ENCODE measurements at places on chromosomes 5 and 9.
A peak's percentile ranks its signal among the peaks of the same experiment; 100 is the strongest.

DNA sequence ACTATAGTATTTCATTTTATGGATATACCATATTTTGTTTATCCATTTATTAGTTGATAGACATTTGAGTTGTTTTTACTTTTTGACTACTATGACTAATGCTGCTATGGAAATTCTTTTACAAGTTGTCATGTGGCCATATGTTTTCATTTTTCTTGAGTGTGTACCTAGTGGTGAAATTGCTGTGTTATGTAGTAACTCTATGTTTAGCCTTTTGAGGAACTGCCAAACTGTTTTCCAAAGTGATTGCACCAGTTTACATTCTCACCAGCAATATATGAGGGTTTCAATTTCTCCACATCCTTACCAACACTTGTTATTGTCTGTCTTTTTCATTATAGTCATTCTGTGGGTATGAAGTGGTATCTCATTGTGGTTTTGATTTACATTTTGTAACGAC lies 75.4 kb downstream of the GRIA1 start:
- no peak overlapping the region for H3K27ac ChIP-seq
- DNase-seq: no peak
- H3K36me3 ChIP-seq: no peaks in the 10 kb centered on the region

DNA sequence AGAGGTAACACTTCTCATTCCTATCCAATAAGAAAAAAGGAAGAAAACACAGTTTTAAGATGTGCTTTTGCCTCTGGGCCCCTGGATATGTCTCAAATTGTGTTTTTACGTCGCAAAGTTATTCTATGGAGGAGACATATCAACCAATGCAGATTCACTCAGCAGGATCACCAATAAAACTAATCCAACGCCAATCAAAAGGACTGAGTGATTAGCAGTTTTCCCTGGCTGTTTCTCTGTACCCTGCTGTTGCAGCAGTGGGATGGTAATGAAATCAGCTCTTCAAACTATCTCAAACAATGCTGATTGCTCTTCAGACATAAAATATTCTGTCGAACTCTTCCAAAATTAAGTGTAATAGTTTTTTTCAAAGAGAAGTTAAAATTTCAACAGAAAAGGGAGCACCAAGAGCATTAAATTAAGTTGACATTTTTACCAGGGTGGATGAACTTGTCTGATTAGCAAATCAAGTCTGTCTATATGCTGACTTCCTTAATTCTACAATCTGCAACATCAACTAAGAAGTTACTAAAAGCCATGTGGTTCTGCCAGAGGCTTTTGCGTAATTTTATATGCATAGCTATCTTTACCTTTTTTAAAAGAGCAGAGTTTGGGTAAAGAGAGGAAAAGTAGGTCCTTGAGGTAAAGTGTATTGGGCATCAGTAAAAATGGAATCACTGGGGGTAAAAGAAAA lies 9.7 kb upstream of the HK3 start:
- no peaks in the 10 kb centered on the region for H3K4me1 ChIP-seq
- H3K36me3 ChIP-seq: peaks cover 51% of the 10 kb centered on the region
- H3K27ac ChIP-seq: no peak overlapping the region

- no peaks in the 10 kb centered on the region for H3K27me3 ChIP-seq
- peaks cover 3% of the 10 kb centered on the region for H3K4me1 ChIP-seq
- H3K4me3 ChIP-seq: no peak overlapping the region
- no peaks in the 10 kb centered on the region for H3K36me3 ChIP-seq
These were observed 122.2 kb downstream of the LHX2 start for GRCh38 chr9:124133727-124134126.

DNA sequence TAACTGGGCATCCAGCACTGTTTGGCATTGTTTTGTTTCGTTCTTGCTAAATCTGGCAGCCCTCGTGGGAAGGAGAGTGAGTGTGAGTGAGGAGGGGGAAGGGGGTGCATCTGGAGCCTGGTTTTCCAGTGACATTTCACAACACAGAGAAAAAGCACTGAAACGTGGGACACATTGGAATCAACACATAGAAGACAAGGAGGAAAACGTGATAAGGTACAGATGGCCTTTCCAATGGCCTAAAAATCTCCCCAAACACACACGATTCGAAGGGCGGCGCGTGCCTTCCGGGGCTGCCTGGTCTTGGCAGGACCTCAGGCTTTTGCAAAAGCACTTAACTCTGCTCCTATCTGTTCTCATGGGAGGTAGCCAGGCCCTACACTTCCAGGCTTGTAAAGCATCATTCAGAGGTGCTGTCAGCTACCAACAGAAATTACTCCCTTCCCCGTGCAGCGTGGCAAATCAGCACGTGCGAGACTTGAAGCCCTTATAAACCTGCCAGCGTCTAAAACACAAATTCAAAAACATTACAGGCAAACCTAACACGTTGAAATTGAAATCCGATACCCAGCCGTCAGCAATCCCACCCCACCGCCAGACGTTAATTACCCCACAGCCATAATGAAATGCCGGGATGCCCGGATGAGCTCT lies 129.4 kb downstream of the OLFM1 start:
- DNase-seq: peak; percentile 28
- H3K27me3 ChIP-seq: no peaks in the 10 kb centered on the region
- no peak overlapping the region for H3K27ac ChIP-seq
- H3K4me1 ChIP-seq: peaks cover 8% of the 10 kb centered on the region
- H3K36me3 ChIP-seq: peaks cover 3% of the 10 kb centered on the region

DNA sequence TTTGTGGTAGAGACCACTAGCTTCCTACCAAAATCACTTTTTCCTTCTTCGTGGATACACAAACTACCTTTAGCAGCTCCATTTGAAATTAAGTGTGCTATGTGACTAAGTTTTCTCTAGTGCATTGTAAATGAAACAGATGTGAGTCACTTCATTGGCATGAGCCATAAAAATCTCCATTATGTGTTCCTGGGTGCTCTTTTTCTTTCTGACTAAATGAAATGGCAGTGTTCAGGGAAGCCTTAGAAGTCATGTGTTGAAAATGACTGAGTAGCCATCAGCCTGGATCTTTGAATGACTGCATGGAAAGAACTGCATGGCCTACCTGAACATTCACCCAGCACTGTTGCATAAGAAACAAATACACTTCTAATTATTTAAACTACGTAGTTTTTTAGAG lies 107.9 kb downstream of the NDUFAF2 start:
- H3K4me1 ChIP-seq: 0 out of 2 replicates have a peak, but pooled peaks cover 2% of the 10 kb centered on the region
- H3K36me3 ChIP-seq: no peaks in the 10 kb centered on the region
- H3K27ac ChIP-seq: no peak overlapping the region
- H3K27me3 ChIP-seq: no peaks in the 10 kb centered on the region
- no peak overlapping the region for H3K4me3 ChIP-seq

DNA sequence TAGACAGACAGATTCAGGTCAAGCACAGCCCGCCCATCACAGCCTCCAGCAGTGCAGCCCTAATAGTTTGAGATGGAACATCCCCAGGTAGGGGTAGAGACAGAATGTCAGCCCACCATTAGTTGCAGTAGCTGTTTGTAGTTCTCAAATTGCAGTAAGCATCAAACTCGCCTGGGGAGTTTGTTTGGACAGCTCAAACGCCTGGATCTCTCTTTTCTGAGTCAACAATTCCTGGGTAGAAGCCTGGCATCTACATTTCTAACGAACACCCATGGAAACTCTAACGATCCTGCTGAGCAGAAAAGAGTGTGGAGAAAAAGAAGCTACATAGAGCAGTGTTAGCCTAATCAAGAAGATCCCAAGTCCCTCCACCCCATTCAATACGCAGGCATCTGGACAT lies 59.4 kb downstream of the ADAMTS16 start:
- H3K27ac ChIP-seq: no peak overlapping the region
- peaks cover 7% of the 10 kb centered on the region for H3K4me1 ChIP-seq
- H3K27me3 ChIP-seq: no peaks in the 10 kb centered on the region

DNA sequence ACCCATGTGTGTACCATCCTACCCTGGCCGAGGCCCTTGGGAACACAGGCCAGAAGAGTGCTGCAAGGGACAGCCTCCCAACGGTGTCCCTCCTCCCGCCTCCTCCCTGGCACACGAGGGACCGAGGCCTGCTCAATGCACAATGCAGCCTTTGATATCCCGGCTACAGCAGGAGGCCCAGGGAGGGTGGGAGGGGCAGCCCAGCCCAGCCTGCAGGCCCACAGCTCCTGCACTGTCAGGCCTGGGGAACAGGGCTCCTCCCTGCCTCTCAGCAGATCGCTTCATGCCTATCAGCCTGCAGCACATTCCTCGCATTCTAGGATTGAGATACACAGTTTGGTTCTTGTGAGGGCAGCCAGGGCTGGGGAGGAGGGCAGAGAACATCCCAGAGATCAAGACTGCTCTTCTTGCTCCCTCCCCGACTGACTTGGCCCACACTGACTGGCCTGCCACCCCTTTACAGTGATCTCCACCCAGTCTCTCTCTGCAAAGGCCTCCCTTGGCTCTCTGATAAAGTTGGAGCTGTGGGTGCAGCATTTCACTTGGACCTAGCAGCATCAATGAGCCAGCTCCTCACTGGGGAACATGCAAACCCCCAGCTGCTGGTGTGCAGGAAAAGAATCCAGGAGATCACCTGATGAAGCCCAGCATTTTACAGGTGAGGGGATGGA lies at the start of gene SH3TC2:
Gene SH3TC2 (minus strand): TSS at position 46 of the 671 bp plus-strand sequence. CDS start 40 bp downstream, at position 6.
- no peaks in the 10 kb centered on the region for H3K27me3 ChIP-seq
- peak; percentile 89 for DNase-seq
- H3K4me1 ChIP-seq: no peaks in the 10 kb centered on the region
- H3K36me3 ChIP-seq: no peaks in the 10 kb centered on the region

DNA sequence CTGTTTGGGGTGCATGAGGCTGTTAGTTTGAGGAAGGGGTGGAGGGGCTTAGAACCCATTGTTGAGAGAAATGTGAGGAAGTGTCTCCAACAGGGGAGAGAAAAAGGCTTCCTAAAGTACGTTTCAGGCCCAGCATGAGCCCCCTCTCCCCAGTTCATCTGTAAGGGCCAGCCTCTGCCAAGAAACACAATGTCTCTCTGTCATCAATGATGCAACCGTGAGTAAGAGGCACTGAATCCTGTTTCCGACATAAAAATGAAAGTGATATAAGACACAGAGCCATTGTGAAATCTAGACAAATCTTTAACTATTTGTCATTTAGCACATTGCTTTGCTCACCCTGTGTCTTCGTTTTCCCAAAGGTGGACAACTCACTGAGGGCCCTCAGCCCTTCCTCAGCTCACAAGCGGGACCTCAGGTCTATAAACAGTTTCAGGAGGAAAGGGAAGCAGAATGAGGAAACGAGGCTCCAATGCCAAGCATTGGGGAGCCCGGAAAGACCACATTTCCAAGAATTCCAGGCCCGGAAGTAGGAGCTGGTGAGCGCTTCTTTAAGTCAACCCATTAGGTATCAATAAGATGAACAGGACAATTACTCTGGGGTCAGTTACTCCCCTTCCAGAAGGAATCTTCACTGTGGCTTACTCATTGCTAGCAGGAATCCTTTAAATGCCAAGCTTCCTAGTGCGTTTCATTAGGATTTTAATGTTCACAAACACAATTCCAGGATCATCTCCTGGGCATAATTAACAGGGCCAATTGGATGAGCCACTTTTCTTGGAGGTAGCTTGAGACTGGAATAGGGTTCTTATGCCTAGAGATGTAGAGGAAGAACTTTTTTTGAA lies 59.0 kb upstream of the KLF4 start:
- no peak overlapping the region for H3K27ac ChIP-seq
- H3K4me1 ChIP-seq: no peaks in the 10 kb centered on the region
- DNase-seq: no peak
- H3K4me3 ChIP-seq: no peak overlapping the region
- no peaks in the 10 kb centered on the region for H3K27me3 ChIP-seq
- H3K36me3 ChIP-seq: no peaks in the 10 kb centered on the region

DNA sequence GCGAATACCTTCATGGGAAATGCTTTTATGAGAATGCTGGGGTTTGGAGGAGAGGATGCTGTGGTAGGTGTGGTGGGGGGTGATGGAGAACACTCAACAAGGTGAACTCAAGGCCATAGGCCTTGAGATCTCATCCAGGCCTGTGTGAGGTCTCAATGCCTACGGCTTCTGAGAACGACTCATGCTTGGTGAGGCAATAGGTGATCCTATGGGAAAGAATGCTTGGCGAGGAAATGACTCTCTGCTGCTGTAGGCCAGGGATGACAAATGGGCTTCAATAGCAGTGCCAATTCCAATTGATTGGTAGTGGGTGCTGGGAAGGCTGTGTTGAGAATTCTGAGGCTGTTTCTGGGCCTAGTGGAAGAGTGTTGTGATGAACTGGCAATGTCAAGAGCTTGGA lies 280.2 kb upstream of the CLINT1 start:
- no peaks in the 10 kb centered on the region for H3K36me3 ChIP-seq
- peaks cover 8% of the 10 kb centered on the region for H3K4me1 ChIP-seq
- no peak overlapping the region for H3K27ac ChIP-seq

DNA sequence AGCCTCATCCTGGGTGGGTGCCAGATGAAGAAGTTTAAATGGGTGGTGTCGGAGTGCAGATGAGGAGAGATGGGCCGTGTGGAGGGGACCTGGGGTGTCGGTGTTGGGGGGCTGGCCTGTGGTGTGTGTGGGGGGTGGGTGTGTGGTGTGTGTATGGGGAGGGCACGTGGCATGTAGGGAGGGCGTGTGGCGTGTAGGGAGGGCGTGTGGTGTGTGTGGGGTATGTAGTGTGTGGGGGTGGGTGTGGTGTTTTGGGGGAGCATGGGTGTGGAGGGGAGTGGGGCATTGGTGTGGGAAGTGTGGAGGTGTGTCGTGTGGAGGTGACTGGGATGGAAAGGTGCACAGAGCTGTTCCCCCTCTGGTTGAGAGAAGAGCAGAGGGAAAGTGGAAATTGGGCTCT lies 34.5 kb downstream of the SLC46A2 start:
- no peak overlapping the region for H3K4me3 ChIP-seq
- no peaks in the 10 kb centered on the region for H3K4me1 ChIP-seq
- no peak for DNase-seq

DNA sequence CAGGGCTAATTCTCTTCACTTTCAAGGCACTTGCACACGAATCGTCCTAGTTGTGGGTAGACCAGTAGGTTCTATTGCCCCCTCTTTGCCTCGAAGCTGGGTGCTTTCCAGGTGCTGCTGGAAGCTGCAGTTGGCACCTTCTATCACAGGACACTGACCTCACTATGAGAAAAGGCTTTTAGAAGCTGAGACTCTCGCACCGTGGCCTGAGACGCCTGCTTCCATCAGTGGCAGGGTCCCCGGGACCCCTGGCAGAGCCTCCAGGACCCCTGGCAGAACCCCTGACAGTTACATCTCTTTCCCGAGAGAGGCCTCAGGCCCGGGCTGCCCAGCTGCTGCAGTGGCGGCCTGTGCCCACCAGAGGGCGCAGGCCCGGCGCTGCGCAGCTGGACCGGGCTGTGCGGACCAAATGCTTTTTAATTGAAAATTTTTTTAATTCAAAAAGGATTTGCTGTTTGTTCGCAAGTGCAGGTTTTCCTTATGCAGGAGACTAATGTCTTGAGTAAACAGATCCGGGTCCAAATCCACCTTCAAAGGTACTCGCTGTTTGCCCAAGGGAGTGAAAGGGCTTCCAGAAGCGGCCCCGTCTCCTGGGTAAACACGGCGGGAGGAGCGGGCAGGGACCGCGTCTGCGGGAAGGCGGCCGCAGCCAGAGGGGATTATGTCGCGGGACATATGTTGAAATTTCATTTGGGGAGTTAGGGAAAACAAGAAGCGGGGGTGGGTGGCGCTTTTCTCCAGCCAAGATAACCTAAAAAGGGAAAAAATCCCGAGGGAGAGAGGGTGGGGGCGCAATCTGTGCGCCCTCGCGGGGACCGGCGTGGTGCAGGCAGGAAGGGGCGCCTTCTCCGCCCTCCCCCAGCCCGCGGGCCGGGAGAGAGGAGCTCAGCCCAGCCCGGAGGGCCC lies 114.5 kb upstream of the LMX1B start:
- H3K4me1 ChIP-seq: no peaks in the 10 kb centered on the region
- no peaks in the 10 kb centered on the region for H3K27me3 ChIP-seq
- H3K36me3 ChIP-seq: no peaks in the 10 kb centered on the region
- peak overlapping the region; percentile 84 for H3K4me3 ChIP-seq
- DNase-seq: peak; percentile 63

Data from H9 (cell line).